Stimulated activated CD8-positive, alpha-beta memory T cell treated with anti-CD3 and anti-CD28 coated beads, Interleukin-7, amount 100 ng/mL, for 48 hours (primary cell): ENCODE measurements at places on chromosomes 1 and 21.

DNA sequence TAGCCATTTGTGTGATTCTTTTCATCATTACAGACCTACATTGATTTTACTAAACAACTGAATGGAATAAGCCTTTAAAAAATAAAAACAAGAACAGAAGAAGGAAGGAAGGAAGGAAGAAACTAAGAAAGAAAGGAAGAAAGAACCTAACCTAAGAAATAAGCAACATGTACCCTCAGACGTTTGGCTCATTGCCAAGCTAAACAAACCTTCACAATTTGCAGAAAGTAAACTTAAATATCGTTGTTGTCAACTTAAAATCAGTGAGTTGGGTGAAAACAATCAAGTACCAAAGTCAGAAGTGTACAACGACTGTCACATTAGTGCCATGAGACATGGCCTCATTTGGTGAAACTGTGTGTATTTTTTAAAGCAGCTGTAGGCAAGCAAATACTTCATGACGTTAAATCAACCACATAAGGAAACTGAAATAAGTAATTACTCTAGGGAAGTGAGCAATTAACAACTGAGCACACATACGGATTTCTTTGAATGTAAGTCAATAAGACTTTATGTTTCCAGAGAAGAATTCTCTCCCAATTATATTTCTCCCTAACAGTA lies 313.1 kb upstream of the TMPRSS15 start:
- DNase-seq: no peak

- DNase-seq: no peak
Measured at GRCh38 chr1:112714313-112715263, 544 bp downstream of the PPM1J start.

- DNase-seq: no peak
Measured at GRCh38 chr1:40389871-40390560, 16.5 kb downstream of the SMAP2 start.

GRCh38 chr1:176568185-176568584 lies 105.2 kb downstream of the PAPPA2 start:
- DNase-seq: no peak
